ENCODE measurements at places on chromosomes 1 and 21.
A peak's percentile ranks its signal among the peaks of the same experiment; 100 is the strongest.

- DNase-seq: no peak
Observed at GRCh38 chr1:63277195-63278192, 44.9 kb upstream of the FOXD3 start.

DNA sequence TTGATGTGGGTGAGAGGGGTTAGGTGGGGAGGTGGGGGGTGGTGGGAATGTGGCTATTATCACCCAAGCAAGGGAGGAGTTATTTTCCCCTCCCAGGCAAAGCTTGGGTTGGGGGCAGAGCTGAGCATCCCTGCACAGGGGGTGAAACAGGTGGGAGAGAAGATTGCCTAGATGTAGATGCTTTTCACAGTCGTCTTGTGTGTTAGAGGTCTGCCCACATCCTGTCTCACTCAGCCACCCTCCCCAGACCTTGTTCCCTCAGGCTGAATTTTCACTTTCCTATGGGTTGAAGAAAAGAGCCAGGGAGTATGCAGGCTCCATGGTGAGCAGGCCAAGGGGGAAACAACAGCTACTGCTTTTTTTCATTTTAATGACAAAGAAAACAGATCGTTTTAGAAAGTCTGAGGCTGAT lies 223.5 kb downstream of the KIF26B start:
- DNase-seq: peak; percentile 33

- no peak for DNase-seq
Observed at GRCh38 chr1:118821801-118822200, 166.3 kb downstream of the TBX15 start.

DNA sequence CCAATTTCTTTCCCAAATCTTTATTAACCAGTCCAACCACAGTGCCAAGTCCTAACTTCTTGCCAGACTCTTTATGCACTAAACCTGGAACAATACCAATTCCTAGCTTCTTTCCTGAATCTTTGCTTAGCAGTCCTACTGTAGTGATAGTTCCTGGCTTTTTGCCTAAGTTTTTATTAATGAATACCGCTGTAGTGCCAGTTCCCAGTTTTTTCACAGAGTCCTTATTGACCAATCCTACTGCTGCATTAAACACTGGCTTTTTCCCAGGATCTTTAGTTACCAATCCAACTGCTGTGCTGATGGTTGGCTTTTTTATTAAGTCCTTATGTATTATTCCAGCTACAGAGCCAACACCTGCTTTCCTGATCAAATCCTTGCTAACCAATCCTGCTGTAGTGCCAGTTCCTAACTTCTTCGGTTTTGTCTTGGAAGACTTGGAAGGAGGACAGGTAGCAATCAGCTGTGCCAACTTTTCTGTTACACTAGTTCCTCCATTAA lies 80.8 kb downstream of the ASH1L start:
- DNase-seq: no peak

GRCh38 chr1:188237573-188238348 lies 1409.0 kb downstream of the PLA2G4A start:
- DNase-seq: no peak

GRCh38 chr1:182404781-182405180 lies 4.3 kb upstream of the TEDDM1 start:
- no peak for DNase-seq

- peak; percentile 73 for DNase-seq
Observed at GRCh38 chr1:31154632-31155215, 85.0 kb downstream of the NKAIN1 start.

DNA sequence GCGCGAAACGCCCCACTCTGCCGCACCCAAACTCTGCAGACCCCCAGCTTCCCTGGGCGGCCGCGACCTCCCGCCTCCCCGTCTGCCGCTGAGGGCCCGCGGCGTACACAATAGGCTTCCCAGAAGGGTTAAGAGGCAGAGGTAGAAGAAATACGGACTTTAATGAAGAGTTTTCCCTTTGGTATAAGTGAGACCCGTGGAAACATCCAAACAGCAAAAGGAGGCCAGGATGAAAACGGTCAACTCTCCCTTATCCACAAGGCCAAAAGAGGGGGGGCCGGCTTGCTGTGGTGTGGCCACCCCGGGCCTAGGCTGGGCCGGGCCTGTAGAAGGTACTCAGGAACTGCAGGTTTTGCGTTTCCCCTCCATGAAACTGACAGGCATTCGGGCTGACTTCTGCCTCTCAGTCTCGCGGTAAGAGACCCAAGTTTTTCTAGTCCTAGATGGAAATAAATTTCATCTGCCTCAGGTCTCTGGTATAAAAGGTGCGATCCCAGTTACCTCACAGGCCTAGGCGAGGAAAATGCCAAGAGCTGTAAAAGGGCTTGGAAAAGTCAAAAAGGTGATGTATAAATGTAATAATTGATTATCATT lies 671 bp upstream of the PYGO2 start:
- peak; percentile 33 for DNase-seq

GRCh38 chr1:51927029-51927428 lies 48.5 kb upstream of the NRDC start:
- DNase-seq: no peak

GRCh38 chr21:25913479-25913878 lies 178.7 kb downstream of the GABPA start:
- no peak for DNase-seq

DNA sequence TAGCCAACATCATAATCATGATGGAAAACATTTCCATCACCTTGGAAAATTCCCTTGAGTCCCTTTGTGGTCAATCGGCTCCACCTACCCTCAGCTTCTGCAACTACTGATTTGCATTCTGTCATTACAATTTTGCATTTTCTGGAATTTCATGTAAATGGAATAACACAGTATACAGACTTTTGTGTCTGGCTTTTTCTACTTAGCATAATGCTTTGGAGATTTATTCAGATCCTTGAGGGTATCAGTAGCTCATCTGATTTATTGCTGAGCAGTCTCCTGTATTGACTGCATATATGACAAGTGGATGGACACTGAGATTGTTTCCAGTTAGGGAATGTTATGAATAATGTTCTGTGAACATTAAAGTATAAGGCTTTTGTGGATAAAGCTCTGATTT lies 358.3 kb downstream of the USP25 start:
- DNase-seq: no peak

- peak; percentile 53 for DNase-seq
Observed at GRCh38 chr1:223712194-223712849, at the start of gene CAPN2. CAPN2 (plus strand) TSS chr1:223712539; CDS start chr1:223712641, 102 bp downstream.

- peak; percentile 55 for DNase-seq
Observed at GRCh38 chr1:166489670-166490436, 323.1 kb upstream of the FAM78B start.

GRCh38 chr21:31162827-31163226 lies 124.6 kb upstream of the KRTAP19-8 start:
- DNase-seq: no peak

- DNase-seq: no peak
Observed at GRCh38 chr1:203049576-203050180, 23.4 kb downstream of the PPFIA4 start.

DNA sequence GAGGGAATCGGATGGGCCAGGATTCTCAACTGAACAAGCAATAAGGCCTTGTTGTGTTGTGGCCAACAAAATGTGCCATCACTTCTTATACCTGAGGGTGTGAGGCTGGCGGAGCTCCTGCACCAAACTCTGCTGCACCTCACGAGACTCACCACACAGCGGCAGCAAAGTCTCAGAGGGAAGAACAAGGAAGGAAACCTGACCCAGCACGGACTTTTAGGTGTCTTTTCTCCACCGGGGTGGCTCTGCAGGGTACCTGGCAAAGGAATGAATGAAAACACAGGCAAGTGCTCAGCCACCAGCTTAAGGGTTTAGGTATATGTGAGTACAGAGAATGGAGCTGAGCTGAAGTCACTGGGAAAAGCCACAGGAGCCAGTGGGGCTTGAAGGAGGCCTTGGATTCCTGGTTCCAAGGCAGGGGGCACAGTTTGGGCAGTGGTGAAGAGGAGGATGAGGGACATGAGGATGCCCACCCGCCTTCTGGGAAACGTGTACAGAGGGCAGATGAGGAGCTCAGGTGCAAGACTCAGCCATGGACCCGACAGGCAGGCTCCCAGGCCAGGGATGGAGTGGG lies 31.1 kb upstream of the HSD3B1 start:
- DNase-seq: peak; percentile 30

GRCh38 chr1:11664336-11665065 lies 501 bp downstream of the FBXO6 start:
- DNase-seq: peak; percentile 77

DNA sequence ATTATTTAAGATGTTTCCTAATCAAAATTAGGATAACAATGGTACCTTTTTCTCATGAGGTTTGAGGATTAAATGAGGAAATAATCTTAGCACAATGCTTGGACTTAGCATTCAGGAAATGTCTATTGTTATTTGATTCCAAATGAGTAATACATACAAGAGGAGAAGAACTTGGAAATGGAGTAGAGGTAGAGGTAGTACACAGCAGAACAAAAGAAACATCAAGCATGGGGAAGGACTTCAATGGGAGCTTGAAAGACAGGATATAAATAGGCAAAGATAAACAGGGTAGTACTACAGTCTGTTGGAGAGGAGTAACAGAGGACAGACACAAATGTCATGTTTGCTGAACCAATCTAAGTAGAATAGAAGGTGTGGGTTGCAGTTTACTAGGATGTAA lies 59.5 kb upstream of the RGS2 start:
- DNase-seq: no peak

DNA sequence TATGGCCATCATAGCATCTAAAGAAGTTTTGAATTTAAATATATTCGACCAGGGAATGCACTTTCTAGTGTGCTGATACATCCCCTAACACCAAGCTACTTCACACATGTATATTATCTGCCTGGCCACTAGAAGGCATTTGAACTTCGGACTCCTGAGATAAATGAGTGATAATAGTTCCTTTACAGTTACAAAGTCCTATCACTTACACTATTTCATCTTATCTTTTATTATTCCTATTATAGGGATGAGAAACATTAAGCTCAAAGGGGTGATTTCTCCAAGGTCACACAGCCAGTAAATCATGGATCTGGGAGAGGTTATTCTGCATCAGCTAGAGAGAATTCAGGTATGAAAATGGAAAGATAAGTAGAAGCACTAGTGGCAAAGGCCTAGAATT lies 40.3 kb downstream of the GPATCH2 start:
- DNase-seq: no peak

DNA sequence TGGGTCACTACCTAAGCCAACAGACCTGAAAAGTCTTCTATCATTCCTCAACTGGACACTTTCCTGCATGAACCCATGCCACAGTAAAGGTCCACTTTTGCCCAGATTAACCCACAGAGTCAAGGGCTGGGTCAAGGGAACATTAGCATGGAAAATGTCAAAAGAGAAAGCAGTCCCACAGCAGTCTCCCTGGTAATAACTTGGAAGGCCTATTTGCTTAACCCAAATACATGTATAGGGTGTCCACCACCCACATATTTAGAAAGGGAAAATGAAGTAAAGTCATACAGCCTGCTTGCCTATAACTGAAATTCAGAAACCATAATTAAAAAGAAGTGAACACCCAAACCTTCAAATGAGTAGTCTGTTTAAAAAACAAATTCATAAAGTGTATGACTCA lies 16.1 kb upstream of the HSD3B1 start:
- DNase-seq: no peak

- no peak for DNase-seq
Observed at GRCh38 chr1:181180407-181181031, 92.0 kb downstream of the IER5 start.

- no peak for DNase-seq
Observed at GRCh38 chr1:210234329-210234757, 1.7 kb downstream of the SERTAD4 start.

DNA sequence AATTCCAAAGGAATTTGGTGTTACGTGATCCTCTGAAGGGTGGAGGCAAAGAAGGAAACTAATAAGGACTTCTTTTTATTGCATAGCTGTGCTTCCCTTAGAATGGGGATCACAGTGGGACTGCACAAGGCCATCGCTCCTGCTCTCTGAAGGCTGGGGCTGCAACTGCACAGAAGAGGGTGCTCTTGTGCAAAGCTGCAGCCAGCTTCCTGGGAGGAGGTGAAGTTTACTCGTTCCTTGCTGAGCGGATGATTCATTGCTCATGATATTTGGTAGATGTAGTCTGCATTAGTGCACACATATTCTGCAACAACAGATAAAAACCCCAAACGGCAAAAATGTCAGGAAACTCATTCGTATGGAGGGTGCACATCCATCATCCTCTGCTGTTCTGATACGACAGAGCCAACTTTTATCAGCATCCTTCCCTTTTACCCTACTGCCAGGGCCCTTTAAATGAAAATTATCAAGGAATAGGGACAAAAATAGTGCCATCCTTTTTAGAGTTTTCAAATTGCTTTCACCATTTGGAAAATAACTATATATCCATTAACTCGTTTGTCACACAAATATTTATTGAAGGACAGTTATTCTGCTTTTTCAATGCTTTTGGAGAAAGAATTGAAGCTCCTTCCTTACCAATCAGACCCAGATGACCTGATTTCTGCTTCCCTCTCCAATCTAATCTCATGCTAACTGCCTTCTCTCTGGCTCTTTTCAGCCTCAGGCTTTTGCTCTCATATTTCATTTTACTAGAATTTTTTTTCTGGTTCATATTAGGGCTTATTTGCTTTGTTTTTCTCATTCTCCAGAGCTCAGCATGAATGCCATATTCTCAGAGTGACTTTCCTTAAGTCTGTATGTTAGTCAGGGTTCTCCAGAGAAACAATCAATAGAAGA lies 263.6 kb downstream of the DUSP10 start:
- DNase-seq: peak; percentile 52

DNA sequence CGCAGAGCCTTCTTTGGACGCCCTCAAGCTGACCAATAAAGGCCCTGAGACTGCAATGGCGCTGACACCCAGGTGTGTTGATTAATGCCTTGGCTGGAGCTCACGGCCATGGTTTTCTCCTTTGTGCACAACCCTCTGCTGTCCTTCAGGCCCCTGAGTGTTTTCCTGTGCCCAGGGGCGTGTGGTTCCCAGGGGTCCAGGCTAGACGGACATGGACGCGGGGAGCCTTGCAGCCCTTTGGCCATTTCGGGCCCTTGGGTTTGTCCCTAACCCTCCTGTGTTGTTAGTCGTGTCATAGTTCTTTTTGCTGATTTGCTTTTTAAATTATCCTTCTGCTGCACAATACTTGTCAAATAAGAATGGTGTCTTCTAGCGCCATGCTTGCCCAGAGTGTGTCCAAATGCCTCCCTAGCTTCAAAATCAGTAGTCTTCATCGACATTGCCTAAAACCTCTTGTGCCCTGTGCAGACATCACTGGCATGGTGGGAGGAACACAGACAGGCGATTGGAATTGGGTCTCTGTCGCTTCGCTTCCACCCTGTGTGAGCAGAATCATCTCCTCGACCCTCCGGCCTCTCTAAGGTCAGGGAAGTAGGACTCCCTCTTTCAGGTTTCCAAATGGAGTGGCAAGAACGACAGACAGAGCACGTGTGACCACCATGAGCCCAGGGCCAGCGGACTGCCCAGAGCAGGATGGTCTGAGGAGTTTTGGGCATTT lies 1.9 kb downstream of the KRTAP10-4 start:
- no peak for DNase-seq

- no peak for DNase-seq
Observed at GRCh38 chr1:225485226-225485625, 57.4 kb upstream of the LBR start.

DNA sequence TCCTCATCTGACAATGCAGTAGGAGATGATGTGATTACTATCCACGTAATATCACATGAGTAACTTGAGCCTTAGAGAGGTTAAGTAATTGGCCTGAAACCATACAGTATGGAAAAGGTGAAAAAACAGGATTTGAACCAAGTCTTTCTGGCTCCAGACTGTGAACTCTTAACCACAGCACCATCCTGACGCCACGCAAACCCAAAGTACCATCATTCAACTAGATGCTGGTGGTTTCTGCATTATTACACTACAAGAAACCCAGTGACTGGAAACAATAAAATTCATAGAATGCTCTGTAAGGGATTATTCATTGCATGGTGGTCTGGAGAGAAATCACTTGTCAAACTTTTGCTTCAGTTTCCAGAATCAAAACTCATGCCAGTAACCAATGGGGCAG lies 90.7 kb downstream of the MAB21L3 start:
- no peak for DNase-seq

- DNase-seq: no peak
Observed at GRCh38 chr1:78892260-78892840, 114.2 kb downstream of the ADGRL4 start.

Measured in activated CD4-positive, alpha-beta T cell treated with anti-CD3 and anti-CD28 coated beads, Interleukin-2, amount 10 ng/mL, durations not matched to agents 7 days and 5 days (primary cell).